ENCODE measurements at places on chromosomes 2 and 18.

- DNase-seq, result no peak
These were observed 45.9 kb downstream of the NCK2 start for GRCh38 chr2:105790461-105791149.

DNA sequence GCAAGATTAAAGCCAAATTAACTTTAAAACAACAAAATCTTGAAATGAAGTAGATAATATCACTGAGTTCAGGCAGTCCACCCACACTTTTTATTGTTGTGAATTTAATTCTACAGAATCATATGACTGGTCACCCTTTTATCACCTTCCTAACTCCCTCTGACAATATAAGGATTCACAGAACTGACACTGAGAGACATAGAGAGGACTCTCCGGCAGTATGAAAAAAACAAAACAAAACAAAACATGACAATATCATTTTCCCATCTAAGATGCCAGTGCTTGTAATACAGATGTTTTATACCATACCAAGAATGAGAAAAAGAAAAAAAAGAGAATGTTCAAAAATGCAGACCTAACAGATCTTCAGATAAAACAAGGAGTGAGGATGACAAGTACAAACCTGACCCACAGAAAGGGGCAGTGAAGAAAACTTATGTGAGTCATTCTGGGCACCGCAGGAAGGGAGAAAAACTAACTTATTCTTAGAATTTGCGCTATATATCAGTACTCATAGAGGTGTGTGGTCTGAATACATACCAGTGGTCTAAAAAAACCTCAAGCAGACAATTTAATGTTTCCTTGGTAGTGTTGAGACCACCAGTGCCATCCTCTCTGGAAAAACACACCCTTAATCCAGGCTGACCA lies 136.6 kb downstream of the ZAP70 start:
- no peak for DNase-seq

GRCh38 chr2:66775730-66776422 lies 341.0 kb downstream of the MEIS1 start:
- DNase-seq, result no peak

- no peak for DNase-seq
These were observed 414.5 kb upstream of the KLHL29 start for GRCh38 chr2:22970284-22970975.

All from posterior cingulate gyrus (tissue), 11 donors.